ENCODE measurements at places on chromosomes 6 and 20. TPM values are rescaled to one million over a fixed set of nuclear protein-coding genes. Genes with fewer than 3 reads are reported as not detected.

CD83 gene
- 0.45 TPM for total RNA-seq

IRF4 gene
- total RNA-seq = not detected

PPP1R3G gene
- total RNA-seq = 1.3 TPM

LPIN3 gene
- total RNA-seq = 4.0 TPM

TNFRSF6B gene
- total RNA-seq = 7.8 TPM

Measured in smooth muscle cell of the coronary artery (primary cell).